Mesendoderm (in vitro differentiated cells): ENCODE measurements at places on chromosomes 3 and 15.

DNA sequence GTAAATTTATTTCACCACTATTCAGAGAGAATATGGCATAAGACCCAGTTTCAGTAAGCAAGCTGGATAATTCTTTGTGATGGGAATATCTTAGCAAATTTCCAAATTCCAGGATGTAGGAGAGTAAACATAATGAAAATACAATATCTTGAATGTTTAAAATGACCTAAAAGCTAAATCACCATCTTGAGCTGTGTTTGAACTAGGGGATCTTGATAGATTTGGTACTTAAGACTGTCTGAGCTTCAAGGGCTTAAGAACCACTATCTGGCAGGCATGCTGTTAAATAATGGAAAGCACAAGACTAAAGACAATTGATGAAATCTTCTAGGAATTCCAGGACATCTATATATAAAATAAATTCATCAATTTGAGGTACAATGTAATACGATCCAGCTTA, 217.7 kb downstream of the ATP8B4 start:
- no peak for DNase-seq

DNA sequence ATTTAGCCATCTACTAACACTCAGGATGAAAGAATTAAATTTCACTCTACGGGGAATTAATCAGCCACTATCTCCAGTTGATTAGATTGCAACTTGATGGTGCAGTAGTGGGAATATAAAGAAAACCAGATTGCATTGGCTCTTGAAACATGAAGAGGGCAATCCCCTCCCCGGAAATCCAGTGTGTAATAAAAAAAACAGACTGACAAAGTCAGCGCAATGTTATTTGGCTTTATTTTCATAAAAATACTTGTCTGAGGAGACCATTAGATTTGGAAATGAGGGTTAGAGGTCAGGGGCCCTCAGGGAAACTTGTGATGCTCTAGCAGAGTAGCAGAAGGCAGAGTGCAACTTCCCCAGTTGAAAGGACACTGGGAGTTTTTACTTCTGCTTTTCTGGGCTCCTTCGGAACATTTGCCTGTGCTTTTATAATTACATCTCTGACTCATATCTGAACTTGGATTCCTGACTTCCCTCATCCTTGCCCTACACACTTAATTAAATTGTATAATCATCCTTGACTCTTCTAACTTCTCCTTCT, 326.8 kb downstream of the TUSC7 start:
- DNase-seq = no peak

DNA sequence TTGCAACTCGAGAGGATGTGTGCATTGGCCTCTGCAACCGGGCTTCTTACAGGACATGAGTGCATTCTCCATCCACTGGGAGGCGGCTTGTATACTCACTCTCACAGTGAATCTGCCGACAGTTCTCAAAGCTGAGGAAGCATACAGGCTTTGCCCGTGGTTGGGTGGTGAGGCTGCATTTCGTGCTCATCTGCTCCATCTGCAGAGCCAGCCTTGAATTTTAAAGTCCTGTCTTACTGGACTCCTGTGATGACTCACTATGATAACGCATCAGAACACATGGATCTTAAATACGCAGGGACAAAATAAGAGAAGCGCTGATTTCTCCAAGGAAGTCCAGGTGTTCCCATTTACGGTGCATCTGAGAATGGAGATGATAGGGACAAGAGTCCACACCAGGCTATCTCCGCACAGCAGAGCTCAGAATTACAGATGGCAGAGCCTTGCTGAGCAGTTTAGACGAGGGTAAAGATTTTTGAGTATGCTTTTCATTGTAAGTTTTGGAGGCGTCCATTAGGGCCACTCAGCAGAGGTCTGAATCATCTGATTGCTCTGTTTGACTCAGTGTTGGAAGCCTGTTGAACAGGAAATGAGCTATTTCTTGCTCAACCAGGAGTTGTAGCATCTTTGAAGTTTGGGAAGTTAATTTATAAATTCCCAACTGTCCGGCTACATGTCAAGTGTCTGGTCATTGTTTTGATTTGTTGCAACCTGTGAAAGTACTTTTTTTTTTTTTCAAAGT, 87.1 kb downstream of the GABRG3 start:
- no peak for DNase-seq

- DNase-seq = no peak
These were observed 250.4 kb upstream of the C2CD4B start for GRCh38 chr15:62415498-62415897.

DNA sequence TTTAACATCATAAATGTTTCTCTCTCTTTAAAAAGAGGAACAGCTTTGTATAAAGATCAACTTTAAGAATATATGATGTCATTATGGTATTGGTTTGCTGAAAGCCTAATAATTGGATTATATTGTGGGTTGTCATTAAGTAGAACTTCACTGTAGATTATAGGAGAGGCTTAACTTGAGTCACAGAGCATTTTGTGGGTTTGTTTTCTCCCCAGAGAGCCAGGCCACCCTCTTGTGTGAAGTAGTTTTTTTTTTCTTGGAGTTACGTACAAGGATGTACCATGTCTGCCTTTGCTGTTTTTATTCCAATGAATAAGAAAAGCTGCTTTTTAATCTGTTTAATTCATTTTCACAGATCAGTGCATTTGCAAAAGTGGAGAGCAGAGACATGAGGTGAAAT, 354.8 kb upstream of the TBL1XR1 start:
- DNase-seq = no peak

DNA sequence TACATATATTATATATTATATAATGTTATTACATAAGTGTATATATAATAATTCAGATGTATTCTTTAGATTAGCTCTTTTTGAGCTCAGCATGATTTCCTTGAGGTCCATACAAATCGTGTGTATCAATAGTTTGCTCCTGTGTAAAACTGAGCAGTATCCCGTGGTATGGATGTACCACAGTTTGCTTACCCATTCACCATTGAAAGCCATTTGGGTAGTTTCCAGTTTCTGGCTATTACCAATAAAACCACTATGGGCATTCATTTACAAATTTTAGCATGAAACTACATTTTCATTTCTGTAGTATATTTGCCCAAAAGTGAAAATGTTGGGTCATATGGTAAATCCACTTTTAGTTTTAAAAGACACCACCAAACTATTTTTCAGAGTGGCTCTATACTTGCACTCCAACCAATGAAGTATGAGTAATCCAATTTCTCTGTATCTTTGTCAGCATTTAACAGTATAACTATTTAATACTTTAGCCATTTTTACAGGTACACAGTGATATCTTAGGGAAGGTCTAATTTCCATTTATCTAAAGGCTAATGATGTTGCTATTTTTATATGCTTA, 1361.4 kb upstream of the GBE1 start:
- no peak for DNase-seq
